ENCODE measurements at places on chromosomes 6 and 20. TPM values are rescaled to one million over a fixed set of nuclear protein-coding genes. Genes with fewer than 3 reads are reported as not detected.

Gene ADGB
- polyA plus RNA-seq: not detected

Gene BMP6
- 0.20 TPM for polyA plus RNA-seq

Gene TRDN
- not detected for polyA plus RNA-seq

Gene PSMB9
- polyA plus RNA-seq: 75.0 TPM

- DNase-seq: no peak
- H3K36me3 ChIP-seq: peaks cover 18% of the 10 kb centered on the region
- H3K27me3 ChIP-seq: no peaks in the 10 kb centered on the region
- no peak overlapping the region for H3K4me3 ChIP-seq
These were observed 55.2 kb downstream of the PTPN1 start for GRCh38 chr20:50565383-50565782.

GRCh38 chr6:111724505-111724904, 118.8 kb upstream of the TRAF3IP2 start:
- no peak for DNase-seq
- H3K27me3 ChIP-seq: no peaks in the 10 kb centered on the region
- H3K4me3 ChIP-seq: no peak overlapping the region
- H3K36me3 ChIP-seq: no peaks in the 10 kb centered on the region
- peaks cover 6% of the 10 kb centered on the region for H3K4me1 ChIP-seq

DNA sequence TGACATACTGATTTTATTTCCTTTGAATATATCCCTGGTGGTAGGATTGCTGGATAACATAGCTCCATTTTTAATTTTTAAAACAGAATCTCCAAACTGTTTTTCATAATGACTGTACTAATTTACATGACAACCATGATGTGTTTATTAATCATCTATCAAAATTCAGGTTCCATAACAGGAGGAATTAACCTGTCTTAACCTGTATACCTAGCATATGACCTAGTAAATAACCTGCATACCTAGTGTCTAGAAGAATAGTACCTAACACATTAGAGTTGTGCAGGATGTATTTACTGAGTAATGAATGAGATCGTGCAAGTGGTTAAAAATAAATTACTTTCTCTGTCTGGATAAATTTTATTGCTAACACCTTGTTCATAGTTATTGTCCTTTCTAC, 45.8 kb upstream of the ARHGAP18 start:
- DNase-seq: no peak
- no peaks in the 10 kb centered on the region for H3K27me3 ChIP-seq
- H3K36me3 ChIP-seq: no peaks in the 10 kb centered on the region
- no peak overlapping the region for H3K4me3 ChIP-seq
- no peak overlapping the region for H3K27ac ChIP-seq

GRCh38 chr6:11197175-11197536, 35.3 kb downstream of the NEDD9 start:
- H3K36me3 ChIP-seq: peaks cover 2% of the 10 kb centered on the region
- H3K27me3 ChIP-seq: no peaks in the 10 kb centered on the region
- DNase-seq: peak; percentile 92
- H3K4me3 ChIP-seq: no peak overlapping the region
- peak overlapping the region; percentile 98 for H3K27ac ChIP-seq

DNA sequence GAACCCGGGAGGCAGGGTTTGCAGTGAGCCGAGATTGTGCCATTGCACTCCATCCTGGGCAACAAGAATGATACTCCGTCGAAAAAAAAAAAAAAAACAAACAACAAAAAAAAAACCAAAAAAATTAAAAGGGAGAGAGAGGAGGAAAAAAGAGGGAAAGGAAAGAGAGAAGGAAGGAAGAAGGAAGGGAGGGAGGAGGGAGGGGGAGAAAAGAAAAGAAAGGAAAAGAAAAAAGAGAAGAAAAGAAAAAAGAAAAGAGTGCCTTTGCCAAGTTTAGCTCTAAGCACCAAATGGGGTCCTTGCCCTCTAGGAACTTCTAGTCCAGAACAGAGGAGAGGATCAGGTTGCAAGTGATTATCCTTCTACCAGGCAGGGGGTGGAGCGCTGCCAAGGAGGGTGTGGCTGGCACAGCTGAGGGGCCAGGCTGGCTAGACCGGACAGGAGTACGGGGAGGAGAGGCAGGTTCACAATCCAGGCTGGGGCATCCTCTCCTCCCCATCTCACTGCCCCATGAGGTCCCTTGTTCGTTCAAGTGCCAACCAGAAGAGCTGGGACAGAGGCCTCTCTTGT, 19.1 kb downstream of the GNAS start:
- H3K4me3 ChIP-seq: no peak overlapping the region
- H3K4me1 ChIP-seq: no peaks in the 10 kb centered on the region
- no peaks in the 10 kb centered on the region for H3K36me3 ChIP-seq
- peaks cover 6% of the 10 kb centered on the region for H3K27me3 ChIP-seq
- no peak for DNase-seq

DNA sequence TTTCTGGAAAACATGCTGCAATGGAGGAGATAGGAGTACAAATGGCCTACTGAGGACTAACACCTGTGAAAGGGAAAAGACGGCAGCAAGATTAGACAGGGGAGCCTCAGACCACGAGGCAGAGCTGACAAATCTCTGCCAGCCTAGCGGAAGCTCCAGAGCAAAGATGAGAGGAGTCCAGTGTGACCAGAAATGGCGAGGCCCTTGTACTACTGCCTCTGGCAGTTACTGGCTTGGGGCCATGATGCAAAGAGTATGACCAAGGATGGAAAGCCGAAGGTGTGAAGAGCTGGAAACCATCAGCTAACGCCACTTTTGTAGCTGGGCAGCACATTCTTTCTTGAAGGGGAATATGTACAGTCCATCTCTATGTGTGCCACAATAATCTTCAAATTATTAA, 55.4 kb downstream of the RALGAPA2 start:
- H3K4me1 ChIP-seq: no peaks in the 10 kb centered on the region
- DNase-seq: no peak
- no peaks in the 10 kb centered on the region for H3K27me3 ChIP-seq

- H3K36me3 ChIP-seq: no peaks in the 10 kb centered on the region
- peaks cover 2% of the 10 kb centered on the region for H3K4me1 ChIP-seq
- no peak for DNase-seq
- H3K4me3 ChIP-seq: no peak overlapping the region
- H3K27ac ChIP-seq: no peak overlapping the region
These were observed 81.8 kb downstream of the RNF217 start for GRCh38 chr6:125044066-125044465.

DNA sequence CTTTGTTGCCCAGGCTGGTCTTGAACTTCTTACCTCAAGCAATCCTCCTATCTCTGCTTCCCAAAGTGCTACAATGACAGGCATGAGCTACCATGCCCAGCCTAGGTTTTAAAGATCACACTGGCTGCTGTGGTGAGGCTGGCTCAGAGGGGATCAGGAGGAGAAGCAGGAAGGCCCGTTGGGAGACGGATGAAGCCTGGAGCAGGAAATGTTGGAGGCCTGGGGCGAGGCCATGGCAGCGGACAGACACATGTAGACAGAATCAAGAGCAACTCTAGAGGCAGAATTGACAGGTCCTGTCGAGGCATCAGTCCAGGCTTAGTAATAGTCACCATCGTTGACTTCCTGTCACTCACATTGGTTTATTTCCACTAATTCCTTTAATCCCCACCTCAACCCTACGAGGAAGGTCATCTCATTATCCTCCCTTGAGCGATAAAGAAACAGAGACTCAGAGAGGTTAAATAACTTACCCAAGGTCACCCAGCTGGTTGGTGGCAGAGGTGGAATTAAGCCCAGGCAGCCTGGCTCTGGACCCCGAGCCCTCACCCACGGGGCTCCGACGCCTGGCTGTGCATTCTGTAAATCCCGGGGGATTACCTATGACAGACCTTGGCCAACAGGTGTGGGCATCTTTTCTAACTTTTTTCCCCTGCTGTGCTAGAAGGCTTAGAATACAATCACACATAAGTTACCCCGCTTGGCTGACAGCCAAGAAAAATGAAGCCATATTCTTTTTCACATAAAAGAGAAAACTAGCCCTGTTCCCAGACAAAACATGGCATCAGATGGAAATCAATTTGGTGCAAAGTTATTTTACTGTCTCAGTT, 113.4 kb downstream of the EYA2 start:
- H3K4me3 ChIP-seq: no peak overlapping the region
- no peaks in the 10 kb centered on the region for H3K36me3 ChIP-seq
- no peak overlapping the region for H3K27ac ChIP-seq

DNA sequence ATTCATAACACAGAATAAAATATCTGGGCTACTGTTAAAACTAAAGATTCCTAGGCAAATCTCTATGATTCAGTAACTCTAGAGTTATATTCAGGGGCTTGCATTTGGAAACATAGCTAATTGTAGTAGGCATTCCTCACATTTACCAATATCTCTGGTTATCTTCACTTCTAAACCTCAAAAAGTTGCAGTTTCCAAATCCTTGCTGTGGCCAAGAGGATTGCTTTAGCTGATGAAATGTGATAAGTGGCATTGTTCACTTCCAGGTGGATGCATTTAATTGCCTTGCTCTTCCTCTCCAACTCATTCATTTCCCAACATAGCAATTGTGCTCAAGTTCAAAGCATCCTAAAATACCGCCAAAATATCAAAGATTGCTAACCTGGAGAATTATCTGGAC, 246.6 kb downstream of the GRIK2 start:
- no peaks in the 10 kb centered on the region for H3K36me3 ChIP-seq
- peak; percentile 58 for DNase-seq
- H3K27me3 ChIP-seq: no peaks in the 10 kb centered on the region
- H3K4me1 ChIP-seq: no peaks in the 10 kb centered on the region
- no peak overlapping the region for H3K27ac ChIP-seq
- H3K4me3 ChIP-seq: no peak overlapping the region

- H3K27me3 ChIP-seq: no peaks in the 10 kb centered on the region
- DNase-seq: no peak
- H3K4me3 ChIP-seq: no peak overlapping the region
- no peaks in the 10 kb centered on the region for H3K36me3 ChIP-seq
- H3K4me1 ChIP-seq: peaks cover 6% of the 10 kb centered on the region
These were observed 11.8 kb downstream of the UNC5CL start for GRCh38 chr6:41027241-41027640.
